ENCODE measurements at places on chromosomes 7 and 10.

GRCh38 chr10:30759423-30759822 is 129.9 kb upstream of the LYZL2 start:
- no peak for DNase-seq

- no peak for DNase-seq
Measured at GRCh38 chr10:93991596-93992284, 2.0 kb upstream of the PLCE1 start.

GRCh38 chr7:103524042-103524907 is 78.3 kb upstream of the SLC26A5 start:
- peak; percentile 22 for DNase-seq

GRCh38 chr7:81500631-81501030 is 269.2 kb downstream of the HGF start:
- DNase-seq, result no peak

- no peak for DNase-seq
Measured at GRCh38 chr7:157425137-157425731, 88.4 kb downstream of the DNAJB6 start.

DNA sequence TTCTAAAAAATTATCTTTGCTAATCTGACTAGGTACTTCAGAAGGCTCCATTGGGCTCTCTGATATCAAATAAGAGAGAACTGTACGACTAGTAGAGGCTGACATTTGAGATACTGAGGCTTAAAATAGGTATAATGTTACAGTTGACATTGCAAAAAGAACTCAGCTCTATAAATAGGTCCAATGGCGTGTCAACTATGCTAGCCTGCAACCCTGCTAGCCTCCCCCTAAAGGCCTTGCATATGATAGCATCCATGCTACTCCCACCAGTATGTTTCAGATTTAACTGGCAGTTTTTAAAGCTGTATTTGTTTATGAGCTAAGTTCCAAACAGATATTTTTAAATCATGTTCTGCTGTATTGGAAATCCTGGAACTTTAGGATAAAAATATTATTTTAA is at the start of gene PPP1R3A:
TSS of gene PPP1R3A (minus strand) at position 64 of the 400 bp plus-strand sequence. CDS start at position 51, 13 bp downstream.
- DNase-seq, result no peak

GRCh38 chr7:16779051-16779450 is 25.5 kb downstream of the TSPAN13 start:
- no peak for DNase-seq

DNA sequence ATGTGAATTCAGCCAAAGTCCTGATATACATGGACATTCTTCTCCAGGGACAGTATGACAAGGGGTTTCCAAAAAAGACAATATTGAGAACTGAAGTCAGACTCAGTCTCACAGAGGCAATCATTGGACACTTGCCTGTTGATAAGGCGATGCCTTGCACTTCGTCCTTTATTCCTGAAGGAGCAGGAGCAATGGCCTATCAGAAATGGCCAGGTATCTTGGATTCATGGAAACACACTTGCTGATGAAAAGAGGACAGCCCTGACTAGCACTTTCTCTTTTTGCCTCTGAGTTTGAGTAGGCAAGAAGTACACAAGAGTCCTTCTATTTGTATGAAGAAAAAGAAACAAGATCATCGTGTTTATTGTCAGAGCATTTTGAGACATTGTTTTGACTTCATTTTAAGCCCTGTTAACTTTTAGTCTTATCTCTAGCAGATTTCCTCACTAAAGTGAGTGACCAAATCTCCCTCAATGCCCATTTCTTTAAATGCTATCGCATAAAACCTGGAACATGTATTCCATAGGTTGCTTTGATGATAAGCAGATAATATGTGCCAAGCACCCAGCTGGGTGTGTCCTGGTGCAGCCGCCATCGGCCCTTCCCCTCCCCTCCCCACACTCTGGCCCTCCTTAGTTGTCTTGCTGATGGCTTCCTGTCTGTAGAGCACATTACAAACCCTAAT is 26.6 kb downstream of the ST8SIA6 start:
- DNase-seq, result peak; percentile 86

DNA sequence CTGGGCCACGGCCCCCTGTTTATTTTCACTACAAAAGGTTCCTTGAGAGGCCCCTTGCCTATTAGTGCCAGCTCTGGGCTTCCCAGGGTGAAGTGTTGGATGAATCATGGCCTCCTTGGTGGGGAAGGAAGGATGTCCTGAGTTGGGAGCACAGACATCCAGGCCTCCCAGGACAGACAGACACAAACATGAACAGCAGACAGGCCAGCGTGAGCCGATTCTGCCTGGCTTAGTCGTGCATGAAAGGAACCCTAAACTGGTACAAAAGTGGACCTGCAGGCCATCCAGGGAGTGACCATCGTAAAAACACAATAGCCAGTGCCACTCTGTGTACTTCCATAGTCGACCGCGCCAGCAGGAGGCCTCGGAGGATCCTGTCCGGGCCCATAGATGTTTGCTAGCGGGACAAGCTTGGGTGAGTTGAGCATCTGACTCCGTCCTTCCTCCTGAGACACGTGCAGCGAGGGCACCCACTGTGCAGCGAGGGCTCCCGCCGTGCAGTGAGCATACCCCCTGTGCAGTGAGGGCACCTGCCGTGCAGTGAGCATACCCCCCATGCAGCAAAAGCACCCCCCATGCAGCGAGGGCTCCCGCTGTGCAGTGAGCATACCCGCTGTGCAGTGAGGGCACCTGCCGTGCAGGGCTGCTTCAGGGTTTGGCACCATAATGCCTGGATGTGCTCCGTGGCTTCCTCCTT is 51.3 kb upstream of the PRKAR1B start:
- DNase-seq, result no peak

DNA sequence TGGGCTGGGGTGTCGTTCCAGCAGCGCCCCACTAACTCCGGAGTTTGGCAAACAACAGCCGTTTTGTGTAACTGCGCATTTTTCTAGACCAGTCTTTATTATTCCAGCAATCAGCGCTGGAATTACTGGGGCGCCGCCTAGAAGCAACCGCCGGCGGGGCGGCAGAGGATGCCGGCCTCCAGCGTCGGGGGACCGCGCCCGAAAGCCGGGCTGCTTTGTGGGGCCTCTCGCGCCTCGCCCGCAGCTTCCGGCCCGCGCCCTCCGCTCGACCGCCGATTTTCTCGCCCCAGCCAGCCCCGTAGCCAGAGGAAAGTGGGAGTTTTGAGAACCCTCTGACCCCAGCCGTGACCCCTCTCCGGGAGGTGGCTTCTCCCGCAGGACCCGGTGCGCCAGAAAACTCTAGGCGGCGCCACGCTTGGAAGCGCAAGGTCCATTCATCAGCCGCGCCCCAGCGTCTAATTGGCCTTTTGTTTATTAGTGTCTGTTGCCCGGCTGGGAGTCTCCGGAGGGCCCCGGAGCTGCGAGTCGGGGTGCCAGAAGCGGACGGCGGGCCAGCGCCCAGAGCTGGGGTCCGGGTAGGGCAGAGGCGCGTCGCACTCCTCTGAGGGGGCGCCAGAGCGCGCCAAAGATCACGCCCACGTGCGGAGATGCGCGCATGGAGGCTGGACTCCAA is 10.7 kb downstream of the EMX2 start:
- no peak for DNase-seq

- DNase-seq, result peak; percentile 77
Measured at GRCh38 chr10:26860102-26860442, 686 bp downstream of the ABI1 start.

DNA sequence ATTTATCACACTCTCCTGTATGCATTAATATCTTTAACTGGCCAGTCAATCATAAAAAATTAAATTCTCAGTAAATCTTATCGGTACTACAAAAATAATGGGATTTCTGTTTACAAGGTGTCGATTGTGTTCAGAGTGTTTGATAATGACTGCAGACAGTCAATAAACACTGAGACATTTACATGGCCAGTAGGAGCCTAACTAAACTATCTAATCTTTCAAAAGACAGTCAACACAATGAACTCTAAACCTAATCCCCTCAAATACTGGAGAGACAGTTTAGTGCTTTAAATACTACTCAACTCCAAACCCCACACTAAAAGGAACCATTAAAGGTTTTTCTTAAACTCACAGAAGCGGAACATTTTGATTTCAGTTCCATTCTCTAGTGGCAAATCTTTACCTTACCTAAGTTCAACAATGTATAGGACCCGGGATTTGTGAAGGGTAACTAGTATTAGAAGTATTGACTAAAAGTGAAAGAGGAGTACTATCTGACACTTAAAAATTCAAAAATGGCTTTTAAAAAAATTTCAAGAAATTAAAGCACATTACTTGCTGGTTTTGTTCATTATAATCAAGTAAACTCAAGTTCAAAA is 37.3 kb upstream of the EXOC6 start:
- no peak for DNase-seq

DNA sequence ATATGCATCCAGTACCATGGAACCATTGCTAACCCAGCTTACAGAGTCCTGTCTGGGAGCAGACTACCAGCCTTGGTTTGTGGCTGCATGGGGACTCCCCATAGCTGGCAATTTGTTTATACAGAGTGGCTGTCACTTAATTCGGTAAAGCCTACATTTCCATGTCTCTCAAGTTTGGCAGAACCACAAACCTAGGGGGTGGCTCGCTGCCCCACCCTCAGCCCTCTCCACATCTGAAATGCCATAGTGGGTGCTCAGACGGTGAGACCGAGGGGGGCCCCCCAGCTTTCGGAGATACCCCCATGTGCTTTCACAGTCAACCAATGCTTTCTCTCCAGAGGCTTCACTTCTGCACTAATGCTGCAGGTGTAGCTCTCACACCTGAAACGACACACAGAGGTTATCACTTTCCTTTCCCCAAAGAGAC is 75.5 kb upstream of the KAT6B start:
- DNase-seq, result no peak

- no peak for DNase-seq
Measured at GRCh38 chr7:140697447-140698143, 1.1 kb downstream of the NDUFB2 start.

DNA sequence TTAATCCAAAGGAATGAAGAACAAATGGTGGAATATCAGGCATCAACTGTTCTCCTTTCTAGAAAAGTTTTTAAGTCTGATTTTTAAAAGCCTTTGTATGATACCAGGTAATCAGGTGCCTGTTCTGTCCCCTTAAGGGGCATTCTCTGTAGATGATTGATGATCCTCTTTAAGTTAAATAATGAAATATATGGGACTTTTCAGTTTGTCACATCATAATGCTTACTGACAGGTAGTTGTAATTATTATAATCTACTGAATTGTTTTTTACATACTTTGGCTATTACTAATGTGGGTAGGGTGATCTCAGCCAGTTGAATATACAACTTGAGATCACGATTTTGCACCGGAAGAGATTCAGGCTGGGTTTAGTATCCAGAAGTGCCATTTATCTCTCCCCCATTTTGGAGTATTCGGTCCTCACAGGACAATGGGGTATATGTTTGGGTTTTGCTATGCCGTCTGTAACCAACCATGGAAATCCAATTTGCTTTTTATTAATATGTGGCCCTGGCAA is 330.2 kb downstream of the BICC1 start:
- no peak for DNase-seq

DNA sequence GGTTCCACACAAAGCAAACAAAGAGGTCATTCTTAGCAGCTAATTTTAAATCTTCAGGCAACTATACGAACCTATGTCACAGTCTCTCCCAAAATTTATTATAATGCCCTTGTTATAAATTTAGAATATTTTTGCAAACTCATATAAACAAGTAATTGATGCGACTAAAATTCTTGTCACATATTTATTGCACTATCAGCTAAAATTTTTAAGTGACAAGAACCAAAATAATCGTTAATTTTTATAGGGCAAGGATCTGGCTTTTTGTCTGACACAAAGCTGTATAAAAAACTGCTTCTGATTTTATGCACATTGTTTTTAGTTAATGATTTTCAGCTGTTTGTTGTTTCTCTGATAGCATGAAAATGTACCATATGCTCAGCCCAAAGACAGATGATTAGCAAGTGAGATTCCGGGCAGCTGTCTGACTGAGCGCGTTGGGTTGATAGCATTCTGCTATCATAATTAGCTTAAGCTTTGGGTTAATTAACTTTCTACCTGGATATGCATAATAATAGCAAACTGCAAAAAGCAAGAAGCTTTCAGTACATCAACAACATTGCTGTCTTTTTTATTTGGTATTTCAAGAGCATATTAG is 136.0 kb downstream of the MGMT start:
- DNase-seq, result no peak

DNA sequence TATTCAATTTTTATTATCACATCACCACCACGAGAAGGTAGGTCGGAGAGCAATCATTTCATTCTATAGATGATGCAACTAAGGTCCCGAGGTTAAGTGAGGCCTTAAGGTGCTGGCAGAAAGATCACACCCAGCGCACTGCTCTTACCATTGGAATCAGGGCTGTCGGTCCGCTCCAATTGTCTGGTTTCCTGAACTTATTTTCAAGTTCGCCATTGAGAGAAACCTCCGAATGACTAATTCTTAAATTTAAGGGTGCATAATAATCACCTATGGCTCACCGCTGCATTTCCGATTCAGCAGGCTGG is 625 bp upstream of the GSTO2 start:
- DNase-seq, result peak; percentile 52

- no peak for DNase-seq
Measured at GRCh38 chr7:157543791-157544190, 207.0 kb downstream of the DNAJB6 start.

DNA sequence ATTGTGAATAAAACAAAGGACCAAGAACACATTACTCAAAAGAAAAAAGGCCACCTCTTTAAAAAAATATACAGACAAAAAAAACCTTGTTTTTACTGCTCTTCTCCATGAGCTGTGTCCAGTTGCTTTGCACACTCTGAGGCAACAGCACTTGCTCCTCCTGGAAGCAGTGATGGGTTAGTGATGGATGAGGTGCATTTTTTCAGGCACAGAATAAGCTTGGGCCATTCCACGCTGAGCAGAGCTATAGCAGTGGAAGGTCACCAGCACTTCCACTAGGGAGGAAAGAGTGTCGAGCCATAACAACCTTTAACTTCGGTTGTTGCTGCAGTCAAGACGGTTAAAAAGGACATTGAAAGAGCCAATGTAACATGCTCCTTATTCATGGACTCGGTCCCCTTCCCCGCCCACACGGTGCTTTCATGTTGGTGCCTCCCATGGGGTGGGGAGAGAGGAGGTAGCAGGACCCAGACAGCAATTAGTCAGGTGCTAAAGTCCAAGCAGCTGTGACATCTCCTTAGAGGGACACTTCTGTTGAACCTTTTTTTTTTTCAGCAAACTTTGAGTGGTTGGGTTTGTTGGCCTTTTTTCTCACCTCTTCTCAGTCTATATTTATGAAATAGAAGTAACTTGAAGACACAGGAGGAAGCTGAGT is 136.5 kb upstream of the ADARB2 start:
- DNase-seq, result no peak

DNA sequence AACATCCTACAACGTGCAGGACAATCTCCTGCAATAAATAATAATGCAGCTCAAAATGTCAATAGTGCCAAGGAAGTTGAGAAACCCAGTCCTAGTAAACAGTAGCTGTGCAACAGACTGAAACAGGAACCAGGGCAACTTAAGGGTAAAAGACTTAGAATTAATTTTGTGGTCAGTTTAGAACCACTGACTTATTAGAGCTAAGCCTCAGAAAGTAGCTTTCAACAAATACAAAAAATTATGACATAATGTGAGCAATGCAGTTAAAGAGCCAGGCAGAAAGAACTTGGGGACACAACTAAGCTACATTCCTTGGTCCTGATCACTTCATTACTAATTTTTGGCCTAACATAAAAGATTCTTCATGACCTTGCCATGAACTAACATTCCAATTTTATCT is 195.4 kb downstream of the MACC1 start:
- DNase-seq, result no peak

GRCh38 chr10:59361663-59362143 is 646 bp downstream of the FAM13C start:
- no peak for DNase-seq

- DNase-seq, result no peak
Measured at GRCh38 chr10:59991117-59991516, 84.8 kb upstream of the CCDC6 start.

GRCh38 chr7:113813471-113813870 is 105.3 kb downstream of the PPP1R3A start:
- DNase-seq, result no peak

Data from hematopoietic multipotent progenitor cell treated with erythropoietin and hydrocortisone succinate and interleukin-3 and kit ligand, for 8 days (in vitro differentiated cells).